NCI-H748 treated with DMSO at 0.1 percent for 48 hours (cell line): ENCODE measurements at places on chromosomes 1 and 21.

DNA sequence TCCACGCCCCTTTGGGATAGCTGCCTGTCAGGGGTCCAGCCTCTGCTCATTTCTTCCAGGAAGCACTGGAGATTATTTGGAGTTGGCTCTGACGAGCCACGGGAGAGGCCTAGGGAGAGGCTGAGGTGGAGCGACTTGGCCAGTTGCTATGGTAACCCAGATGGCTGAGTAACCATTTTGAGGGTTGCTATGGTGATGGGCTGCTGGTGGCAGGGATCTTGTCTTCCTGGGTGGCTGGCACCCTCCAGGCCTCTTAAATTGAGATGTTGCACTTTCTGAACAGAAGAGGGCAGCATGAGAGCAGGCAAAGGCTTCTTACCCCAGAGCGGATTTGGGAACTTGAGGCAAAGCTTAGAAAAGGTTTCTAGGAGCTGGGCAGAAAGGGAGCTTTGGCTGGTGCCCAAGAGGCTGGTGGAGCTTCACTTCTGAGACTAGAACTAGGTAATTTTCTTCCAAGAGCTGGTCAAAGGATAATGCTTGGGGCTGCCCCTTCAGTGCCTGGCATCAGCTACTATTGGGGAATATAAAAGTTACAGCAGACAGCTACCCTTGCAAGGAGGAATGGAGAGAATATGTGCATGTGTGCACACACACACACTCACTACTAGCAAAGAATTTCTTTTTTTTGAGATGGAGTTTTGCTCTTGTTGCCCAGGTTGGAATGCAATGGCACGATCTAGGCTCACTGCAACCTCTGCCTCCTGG is 72.5 kb downstream of the NDUFS5 start:
- peak; percentile 51 for DNase-seq

DNA sequence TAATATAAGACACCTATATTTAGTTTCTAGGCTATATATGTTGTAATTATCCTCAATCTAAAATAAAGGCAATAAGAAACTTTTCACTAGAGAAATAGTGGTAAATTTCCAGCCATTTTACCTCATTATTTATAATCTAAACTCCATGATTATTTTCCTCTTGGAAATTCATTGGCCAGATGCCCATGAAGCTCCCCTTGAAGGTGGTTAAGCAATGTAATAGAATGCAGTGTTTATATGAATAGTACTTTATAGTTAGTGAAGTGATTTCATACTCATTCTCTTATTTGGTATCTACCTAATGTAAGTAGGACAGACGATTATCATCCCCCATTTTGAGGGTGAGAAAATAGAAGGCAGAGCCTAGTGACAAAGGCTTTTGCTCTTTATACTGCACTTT is 26.5 kb downstream of the NFYC start:
- DNase-seq, result no peak

DNA sequence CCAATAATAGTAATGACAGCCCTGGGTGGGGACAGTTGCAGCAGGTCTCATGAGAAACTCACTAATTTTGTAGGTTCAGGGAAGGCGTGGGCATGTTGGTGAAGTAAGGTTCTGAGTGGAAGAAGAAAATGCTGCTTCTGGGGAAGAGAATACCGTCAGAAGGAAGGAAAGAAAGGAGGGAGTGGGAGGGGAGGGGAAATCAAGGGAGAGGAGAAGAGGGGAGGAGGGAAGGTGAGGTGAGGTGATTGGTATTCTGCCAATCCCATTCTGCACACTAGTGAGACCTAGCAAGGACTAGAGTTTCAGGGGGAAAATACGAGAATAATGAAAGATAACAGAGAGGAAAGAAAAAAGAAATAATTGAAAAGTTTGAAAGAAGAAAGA is 32.4 kb upstream of the MGST3 start:
- DNase-seq, result no peak

DNA sequence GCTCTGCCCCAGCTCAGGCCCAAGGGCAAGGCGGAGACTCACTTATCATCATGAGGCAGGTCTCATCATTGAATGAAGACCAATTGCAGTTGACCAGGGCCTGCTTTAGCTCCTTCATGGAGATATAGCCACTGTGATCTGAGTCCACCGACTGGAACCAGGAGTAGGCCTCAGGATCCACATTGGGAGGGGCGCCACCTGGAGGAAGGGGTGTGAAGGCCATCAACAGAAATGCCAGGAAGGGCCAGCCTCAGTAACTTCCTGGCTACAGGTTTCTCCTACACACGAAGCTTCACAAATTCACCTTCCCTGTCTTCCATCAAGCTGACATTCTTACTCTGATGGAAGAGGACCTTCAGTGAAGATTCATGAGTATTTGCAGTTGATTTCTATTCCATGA is 11.6 kb downstream of the PEF1 start:
- DNase-seq, result no peak

DNA sequence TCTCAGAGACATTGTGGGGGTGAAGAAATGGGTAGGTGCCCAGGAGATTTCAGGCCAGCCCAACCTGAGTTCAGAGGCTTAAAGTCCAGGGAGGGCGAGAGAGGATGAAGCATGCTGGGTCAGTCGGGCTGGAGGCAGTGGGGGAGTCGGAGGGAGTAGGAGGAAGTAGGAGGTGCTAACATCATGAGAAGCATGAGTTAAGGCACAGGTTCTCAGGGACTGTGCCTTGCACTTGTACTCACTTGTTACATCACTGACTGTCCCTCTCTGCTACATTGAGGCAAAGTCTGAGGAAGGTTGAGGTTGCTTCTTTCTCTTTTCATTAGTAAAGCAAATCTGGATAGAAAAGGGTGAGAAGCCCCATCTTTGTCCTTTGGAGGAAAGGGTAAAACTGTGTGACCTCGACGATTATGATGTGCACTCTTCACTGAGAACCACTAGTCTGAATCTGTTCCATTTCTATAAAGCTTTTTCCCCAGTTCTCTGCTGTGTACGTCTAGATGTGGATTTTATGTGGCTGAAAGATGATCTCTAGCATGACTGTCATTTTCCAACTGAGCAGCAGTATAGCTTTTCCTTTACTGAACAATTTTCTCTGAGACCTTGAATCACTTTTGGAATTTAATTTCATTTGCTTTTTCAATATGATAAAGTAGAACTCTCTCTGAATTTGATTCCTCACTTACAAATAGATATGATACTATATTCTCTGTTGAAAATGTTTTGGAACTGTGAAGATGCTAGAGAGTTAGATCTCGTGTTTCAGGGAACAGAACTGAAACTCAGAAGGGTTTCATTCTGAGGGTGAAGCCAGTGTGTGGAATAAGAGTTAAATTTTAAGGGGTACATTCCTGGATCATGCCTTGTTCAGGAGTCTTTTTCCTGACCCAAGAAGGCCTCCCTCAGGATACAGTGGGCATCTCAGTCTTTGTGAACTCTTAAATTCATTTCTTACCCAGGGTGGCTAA is 94.6 kb downstream of the FGGY start:
- no peak for DNase-seq

- peak; percentile 33 for DNase-seq
These were observed 105.9 kb downstream of the BCAR3 start for GRCh38 chr1:93575621-93576284.

GRCh38 chr1:229562686-229563085 is 4.2 kb upstream of the ABCB10 start:
- no peak for DNase-seq

DNA sequence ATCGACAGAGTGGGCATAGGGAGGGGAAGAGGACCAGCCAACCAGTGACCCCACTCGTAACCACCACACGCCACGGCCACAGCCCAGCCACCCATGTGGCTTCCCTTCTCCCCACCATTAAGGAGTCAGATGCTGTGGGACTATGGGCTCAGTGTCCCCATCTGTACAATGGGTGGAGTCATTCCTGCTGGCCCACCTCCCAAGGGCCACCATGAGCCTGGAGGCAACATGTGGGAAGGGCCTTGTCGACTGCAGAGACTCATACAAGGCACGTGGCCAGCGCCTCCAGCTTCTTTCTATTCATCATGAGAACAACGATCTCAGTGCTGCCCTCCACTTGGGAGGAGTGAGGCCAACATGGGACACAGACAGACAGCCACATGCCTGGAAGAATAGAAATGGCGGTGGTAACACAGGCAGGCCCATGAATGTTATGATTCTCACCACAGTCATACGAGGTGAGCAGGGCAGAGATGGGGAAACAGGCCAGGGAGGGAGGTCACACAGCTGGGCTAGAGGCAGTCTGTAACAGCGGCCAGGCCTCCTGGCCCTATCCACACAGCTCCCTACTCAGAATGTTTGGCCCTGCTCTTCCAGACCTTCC is 16.1 kb downstream of the LRP8 start:
- no peak for DNase-seq
